ENCODE measurements at places on chromosomes 6 and 20. TPM values are rescaled to one million over a fixed set of nuclear protein-coding genes. Genes with fewer than 3 reads are reported as not detected.

The BTN1A1 gene
- total RNA-seq: not detected

The OR2B6 gene
- not detected for total RNA-seq

The POFUT1 gene
- total RNA-seq: 25.5 TPM

GRCh38 chr6:29864037-29864810 lies 36.6 kb downstream of the HLA-G start:
- no peak for DNase-seq

The TPBG gene
- total RNA-seq: 20.0 TPM

- no peak for DNase-seq
Observed at GRCh38 chr6:33712914-33713313, 1.4 kb upstream of the UQCC2 start.

The TINAG gene
- not detected for total RNA-seq

GRCh38 chr6:75379536-75379935 lies 94.9 kb upstream of the TMEM30A start:
- DNase-seq: no peak

GRCh38 chr6:44512868-44513741 lies 125.6 kb downstream of the CDC5L start:
- no peak for DNase-seq

DNA sequence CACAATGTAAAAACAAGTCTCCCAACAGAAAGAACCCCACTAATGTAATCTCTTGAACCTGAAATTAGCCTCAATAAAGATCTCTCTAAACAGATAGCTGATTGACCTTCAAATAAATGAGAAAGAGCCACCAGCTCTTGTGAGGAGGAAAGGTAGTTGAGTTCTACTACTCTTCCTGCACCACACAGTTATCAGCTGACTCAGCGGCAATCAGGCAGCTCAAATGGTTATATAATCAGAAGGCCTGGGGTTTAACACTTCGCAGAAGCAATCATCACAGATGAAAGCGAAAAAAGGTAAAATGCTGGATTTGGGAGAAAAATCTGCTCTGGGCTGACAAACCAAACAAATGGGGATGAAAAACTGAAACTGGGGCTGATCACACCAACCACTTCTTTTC lies 91.8 kb downstream of the CHD6 start:
- DNase-seq: no peak

The CASS4 gene
- 26.1 TPM for total RNA-seq

The NT5E gene
- total RNA-seq: 281 TPM

DNA sequence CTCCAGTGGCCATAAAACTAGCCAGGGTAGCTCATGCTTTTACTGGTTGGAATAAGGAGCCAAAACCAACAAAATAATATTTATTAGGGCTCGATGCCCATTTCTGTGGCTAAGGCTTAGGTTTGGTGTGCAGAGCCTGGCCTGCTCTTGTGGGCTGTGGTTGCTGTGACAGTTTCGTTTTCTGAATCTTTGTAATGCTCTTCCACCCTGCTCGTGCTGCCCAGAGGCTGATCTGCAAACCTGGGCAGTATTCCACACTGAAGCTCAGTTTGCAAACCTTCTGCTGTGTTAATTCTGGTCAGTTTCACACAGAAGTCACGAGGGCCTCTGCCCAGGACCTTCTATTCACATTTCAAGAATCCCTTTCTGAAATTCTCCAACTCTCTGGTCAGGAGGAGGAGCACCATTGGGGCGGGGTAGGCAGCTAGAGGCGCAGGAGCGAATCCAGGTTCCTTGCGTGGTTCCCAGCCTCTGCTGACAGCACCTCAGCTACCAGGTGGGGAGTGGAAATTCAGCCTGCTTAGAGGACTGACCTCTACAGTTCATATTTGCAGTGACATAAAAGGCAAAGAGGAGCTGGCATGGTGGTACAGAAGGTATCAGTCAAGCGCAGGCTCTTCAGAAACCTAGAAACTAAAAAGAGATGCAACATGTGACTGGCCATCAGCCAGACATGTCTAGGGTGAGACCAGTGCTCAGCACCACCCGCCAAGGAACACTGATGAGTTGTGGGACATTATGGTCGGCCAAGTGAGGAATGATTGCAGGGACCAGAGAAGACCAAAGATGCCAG lies 14.3 kb upstream of the C20orf144 start:
- DNase-seq: peak; percentile 31

GRCh38 chr20:58416835-58417234 lies 27.8 kb downstream of the VAPB start:
- DNase-seq: no peak

GRCh38 chr20:1845701-1846100 lies 49.5 kb upstream of the SIRPA start:
- no peak for DNase-seq

The SYNJ2 gene
- total RNA-seq: 45.2 TPM

GRCh38 chr6:76612954-76613353 lies 540.5 kb upstream of the IMPG1 start:
- no peak for DNase-seq

- DNase-seq: no peak
Observed at GRCh38 chr6:133314947-133315346, 73.8 kb downstream of the EYA4 start.

The FYN gene
- 41.1 TPM for total RNA-seq

DNA sequence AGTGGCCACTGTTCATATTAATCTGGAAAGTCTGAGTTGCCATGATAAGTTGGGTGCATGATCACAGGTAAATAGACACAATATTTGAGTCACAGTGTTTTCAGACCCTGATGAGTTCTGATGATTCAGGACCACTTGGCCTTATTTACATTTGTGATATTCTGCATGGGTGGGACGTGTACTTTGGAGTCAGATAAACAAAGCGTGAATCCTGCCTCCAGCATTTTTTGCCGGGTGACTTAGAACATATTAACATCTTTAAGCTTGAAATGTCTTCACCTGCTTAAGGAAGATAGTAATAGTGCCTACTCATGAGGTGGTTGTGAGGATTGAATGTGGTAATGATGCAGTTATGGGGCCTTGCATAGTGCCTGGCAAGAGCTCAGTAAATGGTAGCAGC lies 995.1 kb downstream of the KIF16B start:
- no peak for DNase-seq

The FAM210B gene
- total RNA-seq: 48.9 TPM

- DNase-seq: no peak
Observed at GRCh38 chr6:149699150-149699549, 18.8 kb downstream of the LATS1 start.

DNA sequence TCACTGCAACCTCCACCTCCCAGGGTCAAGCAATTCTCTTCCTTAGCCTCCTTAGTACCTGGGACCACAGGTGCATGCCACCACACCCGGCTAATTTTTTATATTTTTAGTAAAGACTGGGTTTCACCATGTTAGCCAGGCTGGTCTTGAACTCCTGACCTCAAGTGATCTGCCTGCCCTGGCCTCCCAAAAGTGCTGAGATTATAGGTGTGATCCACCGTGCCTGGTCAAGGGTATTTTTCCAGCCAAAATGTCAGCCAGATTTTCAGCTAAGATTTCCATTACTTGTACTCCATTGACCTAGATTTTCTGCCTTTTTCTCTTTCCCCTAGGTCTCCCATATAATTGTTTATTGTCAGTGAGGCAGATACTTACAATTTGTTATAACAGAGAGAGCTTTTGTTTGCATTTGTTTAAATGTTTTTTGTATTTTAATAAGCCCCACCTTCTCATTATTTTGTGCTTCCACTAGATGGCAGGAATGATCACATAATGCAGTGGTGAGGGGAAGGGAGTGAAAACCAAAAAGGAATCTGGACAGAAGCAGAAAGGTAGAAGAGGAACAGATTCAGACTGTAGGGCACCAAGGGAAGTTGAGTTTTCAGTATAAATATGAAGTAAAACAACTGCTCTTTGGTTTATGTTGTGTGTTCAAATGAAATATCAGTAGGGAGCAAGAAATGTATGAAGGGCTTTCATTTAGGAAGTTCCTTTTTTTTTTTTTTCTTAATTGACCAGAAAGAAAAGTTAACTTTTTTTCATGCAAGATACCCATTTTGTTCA lies 29.7 kb downstream of the RPF2 start:
- DNase-seq: peak; percentile 55

- no peak for DNase-seq
Observed at GRCh38 chr6:33091957-33092356, 16.2 kb downstream of the HLA-DPB1 start.

DNA sequence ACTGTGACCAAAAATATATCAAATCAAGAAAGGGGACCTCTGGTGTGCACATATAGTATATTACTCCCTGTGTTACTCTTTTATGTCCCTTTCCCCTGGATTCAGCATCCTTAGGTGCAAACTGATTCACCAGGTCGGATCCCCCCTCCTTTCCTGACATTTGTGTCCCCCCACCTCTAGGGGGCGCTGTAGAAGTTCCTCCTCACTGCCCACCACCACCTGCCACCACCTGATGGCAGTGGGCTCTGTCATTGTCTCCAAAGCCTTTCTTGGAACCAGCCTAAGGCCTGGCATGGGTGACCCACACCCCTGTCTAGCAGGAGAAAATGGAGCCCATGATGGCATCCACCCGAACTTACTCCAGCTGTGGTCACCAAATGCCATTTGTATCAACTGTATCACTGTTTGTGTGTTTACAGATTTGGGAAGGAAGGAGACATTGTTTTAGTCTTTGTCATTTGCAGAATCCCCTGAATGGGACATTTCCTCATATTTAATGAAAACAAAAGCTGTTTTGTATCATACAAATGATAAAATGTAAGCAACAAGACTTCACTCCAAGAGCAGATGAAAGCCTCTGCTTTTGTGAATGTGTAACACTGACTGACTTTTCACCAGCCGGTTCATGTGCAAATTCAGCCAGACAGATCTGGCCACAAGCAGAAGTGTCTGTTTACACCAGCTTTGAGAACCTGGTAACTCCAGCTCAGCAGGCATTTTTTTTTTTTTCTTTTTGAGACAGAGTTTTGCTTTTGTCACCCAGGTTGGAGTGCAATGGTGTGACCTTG lies 66.2 kb downstream of the ARMC2 start:
- DNase-seq: peak; percentile 20

DNA sequence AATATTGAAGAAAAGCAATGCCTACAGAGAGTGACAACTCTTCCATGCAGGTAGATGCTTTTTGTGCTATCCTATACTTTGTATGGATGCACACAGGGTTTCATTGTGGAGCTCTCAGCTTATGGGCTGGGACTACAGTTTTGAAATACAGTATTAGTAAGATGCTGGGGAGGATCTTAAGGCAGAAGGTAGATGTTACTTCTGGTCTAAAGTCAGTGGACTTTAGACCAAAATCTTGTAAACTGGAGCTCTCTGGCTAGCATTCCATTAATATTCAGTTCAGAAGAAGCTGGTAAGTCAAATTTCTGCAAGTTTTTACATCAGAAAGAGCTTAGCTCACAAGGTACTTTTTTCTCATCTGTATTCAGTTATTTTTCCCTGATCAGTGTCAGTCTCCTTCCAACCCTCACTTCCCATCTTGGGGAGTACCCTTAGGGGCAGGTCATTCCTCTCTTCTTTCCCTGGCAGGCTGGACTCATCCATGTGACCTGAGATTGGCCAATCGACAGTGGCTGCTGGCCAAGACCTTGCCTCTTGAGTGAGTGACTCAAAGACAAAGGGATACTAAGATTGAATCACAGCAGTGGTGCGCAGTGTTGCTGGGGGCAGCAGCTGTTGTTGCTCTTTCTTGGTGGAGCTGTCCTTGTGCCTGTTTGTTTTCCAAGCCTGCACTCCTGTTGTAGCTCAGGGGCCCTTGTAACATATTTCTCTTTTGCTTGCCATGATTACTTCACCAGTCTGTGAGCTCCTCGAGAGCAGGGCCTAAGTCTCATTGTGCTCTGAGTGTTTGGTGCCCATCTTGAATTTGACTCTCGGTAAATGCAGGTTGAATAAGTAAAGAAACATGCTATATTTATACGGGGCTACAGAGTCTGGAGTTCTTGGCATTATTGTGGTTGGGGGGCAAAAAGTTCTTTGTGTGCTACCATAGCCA lies 2.8 kb upstream of the PHF20 start:
- DNase-seq: peak; percentile 98

DNA sequence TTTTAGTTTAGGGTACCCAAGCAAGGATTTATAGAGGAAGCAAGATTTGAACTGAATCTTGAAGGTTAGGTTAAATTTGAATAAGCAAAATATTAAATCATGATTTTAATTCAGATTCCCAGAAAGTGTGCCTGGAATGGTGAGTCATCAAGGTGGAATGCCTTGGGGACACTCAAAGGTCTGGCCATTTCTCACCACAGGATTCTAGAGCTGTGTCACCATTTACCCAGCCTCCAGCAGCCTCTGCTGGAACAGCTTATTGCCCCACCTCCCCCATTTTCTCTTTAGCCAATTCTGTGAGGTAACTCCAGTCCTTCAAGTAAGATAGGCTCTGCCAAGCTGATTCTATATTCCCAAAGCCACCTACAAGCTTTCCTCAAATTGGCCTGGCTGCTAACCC lies 181.4 kb downstream of the SIM1 start:
- peak; percentile 72 for DNase-seq

DNA sequence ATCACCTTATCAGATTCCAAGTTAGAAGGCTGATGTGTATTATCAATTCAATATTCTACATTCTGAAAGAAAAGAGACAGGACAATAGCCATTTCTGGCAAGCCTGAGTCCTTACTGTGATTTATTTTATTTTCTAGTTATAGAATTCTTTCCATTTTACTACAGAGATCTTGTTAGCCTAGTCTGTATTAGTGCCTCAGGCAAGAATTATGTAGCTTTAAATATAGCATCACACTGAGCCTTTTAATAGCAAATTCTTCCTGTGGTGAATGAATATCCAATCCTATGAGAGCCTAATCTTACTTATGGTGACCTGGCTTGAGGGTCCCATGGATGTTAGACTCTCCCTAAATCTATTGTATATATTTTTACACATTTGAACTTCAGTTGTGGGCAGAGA lies 732.8 kb upstream of the CITED2 start:
- no peak for DNase-seq

The TFAP2C gene
- under 0.01 TPM for total RNA-seq

GRCh38 chr6:5054245-5054873 lies 30.8 kb upstream of the PPP1R3G start:
- DNase-seq: peak; percentile 66

DNA sequence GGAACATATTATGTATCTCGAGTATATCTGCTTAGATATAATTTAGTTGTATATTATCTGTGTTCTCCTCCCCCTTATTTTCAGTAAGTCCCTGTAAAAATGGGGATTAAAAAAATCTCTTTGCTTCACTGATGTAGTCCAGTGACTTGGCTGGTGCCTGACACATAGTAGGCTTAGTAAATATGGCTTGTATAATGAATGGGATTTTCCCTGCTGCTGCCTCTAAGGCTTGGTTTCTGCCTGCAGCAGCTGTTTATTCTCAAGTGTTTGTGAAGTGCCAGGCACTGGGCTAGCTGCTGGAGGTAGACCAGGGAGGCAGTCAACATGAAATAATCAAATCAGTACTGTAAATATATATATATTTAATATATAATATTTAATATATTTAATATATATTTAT lies 1.6 kb upstream of the ZFP64 start:
- no peak for DNase-seq

- DNase-seq: peak; percentile 41
Observed at GRCh38 chr20:45892049-45892825, 1.1 kb downstream of the CTSA start.

GRCh38 chr6:10824819-10825218 lies 13.5 kb downstream of the MAK start:
- no peak for DNase-seq

The EPHA7 gene
- not detected for total RNA-seq

The IMPG1 gene
- total RNA-seq: not detected
